ENCODE measurements at places on chromosomes 6 and 20.
A peak's percentile ranks its signal among the peaks of the same experiment; 100 is the strongest.

GRCh38 chr6:147507162-147508041, 1.1 kb upstream of the SAMD5 start:
- DNase-seq, result peak; percentile 48

DNA sequence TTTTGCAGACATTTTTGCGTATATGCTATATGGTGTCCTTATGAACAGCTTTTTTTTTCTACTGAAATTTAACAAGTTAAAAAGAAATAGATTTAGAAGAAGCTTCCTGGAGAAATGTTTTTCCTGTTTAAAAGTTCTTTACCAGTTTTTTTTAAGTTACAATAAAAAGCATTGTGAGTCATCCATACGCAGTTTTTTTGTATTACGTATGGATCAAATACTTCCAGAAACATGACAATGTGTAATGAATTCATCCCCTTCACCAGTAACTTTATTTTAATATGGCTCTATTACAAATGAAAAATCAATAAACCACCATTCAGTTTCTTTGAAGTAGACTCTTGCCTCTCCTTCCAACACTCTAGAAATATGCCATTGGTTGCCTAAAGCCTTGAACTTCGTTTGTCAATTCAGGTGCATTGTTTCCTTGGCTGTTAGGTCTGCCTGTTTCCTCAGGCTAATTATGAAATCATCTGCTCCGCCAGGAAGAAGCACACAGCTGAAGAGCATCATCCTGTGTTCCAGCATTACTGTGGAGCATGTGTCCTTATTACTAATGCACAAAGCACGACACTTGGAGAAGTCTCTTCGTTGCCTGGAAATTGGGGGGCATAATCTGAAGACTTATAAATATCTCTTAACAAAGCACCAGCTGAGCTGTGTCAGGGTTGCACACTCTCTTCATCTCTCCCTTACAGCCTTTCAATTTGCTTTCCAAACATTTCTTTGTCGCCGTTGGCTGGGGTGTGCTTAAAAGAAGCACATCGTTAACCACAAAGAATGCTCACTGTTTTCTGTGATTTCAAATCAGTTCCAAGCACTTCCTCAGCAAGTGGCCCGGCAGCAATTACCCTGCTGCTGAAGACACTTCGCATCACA, 9.6 kb downstream of the MOXD1 start:
- no peak for DNase-seq

GRCh38 chr20:664151-664550, 11.2 kb upstream of the SRXN1 start:
- no peak for DNase-seq

DNA sequence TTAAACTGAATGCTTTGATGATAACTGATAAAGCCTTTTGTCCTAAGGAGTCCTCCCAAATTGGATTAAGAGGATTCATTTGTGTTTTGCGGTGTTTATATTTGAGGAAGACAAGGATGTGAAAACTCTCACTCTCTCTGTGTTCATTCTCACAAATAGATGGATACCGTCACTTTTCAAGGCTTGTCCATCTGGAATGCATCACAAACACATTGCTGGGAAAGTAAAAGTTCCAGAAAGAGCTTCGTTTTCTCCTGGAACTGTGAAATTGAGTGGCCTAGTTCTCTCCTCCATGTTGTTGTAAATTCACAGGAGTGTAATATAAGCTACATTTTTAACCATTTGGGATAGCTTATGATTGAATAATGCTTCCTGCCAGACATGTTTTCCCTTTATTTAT, 581.6 kb upstream of the FLRT3 start:
- DNase-seq, result no peak

DNA sequence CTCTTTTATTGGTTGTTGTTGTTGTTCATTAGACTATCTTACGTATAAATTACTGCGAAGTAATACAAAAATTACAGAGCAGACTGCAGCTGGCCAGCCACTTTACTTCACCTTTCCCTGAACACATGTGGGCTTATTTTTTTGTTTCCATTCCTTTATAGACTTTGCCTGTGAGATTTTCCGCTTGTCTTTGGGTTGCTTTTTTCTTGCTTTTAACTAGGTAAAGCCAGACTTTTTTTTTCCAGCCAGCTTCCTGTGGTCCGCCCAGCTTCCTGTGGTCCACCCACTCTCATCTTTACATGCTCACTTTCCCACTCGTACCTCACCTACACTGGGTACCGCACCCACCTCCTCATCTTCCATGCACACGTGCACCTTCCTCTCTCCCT, 79.0 kb downstream of the IPCEF1 start:
- no peak for DNase-seq

- DNase-seq, result no peak
Observed at GRCh38 chr6:46502486-46503119, 11.4 kb upstream of the RCAN2 start.

DNA sequence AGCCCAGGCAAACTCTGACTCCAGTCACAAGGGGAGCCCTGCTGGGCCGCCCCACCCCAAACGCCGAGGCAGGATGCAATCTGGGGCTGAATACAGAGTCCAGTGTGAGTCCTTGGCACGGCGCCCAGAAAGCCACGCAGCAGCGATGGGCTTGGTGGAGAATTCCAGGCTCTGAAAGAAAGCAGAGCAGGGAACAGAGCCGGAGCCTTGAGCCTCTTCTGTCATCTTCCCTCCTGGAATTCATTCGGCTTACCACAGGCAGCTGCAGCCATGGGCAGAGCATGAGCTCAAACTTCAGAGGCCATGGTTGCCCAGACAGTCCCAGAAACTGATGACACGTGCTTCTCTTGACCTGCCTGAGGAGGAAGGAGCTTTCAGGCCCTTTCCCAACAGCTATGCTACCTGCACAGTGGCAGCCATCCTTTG, 441.1 kb upstream of the JARID2 start:
- DNase-seq, result peak; percentile 83

DNA sequence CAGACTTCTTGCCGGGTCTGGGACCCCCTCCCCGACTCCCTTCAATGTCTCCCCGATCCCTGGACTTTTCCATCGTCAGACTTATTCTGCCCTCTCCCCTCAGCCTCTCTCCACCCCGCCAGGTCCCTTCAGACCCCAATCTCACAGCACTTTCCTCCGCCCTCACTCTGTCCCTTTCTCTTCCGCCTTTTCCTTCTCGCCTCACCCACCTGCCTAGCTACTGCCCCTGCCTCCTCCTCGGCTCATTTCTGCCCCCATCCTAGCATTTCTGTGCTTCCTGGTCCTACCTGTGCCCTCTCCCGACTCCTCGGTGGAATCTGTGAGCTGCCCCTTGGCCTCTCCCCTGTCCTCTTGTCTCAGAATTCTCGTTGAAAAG, 616 bp downstream of the CHMP4B start:
- peak; percentile 27 for DNase-seq

GRCh38 chr6:16731478-16732051, 29.7 kb downstream of the ATXN1 start:
- no peak for DNase-seq

DNA sequence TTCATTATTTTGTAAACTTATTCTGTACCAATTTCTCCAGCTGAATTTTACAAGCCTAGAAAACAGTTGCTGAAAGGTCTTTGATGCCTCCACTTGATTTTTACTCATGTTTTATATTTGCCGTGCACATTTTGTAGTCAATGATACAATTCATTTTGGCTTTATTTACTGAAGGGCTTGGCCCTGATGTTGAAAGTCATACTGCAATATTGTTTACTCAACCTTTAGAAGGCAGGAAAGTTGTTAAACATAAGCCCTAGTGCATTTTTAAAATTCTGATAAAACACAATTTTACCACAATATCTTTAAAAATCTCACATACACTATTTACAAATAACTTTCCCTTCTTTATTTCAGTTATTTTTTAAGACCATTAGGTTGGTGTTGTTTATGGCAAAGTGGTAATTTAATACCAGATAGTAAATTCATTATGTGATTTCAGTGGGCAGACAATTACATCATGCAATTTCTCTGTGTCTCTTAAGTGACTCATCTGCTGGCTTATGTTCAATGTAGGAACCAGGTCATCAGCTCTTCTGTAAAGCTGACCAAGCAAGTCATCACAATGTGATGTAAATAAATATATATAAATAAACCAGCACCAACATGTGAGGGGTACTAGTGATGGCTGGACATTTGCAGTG, 121.1 kb upstream of the SLC35B3 start:
- DNase-seq, result no peak

- no peak for DNase-seq
Observed at GRCh38 chr6:87561017-87561416, 28.8 kb downstream of the RARS2 start.
